ENCODE measurements at places on chromosomes 1 and 21.

GRCh38 chr21:44517175-44517899 is 22.7 kb downstream of the KRTAP10-1 start:
- DNase-seq, result no peak

GRCh38 chr1:201876148-201876818 is 12.4 kb upstream of the SHISA4 start:
- DNase-seq, result no peak

- no peak for DNase-seq
Measured at GRCh38 chr21:45747233-45747766, 103.8 kb downstream of the PCBP3 start.

DNA sequence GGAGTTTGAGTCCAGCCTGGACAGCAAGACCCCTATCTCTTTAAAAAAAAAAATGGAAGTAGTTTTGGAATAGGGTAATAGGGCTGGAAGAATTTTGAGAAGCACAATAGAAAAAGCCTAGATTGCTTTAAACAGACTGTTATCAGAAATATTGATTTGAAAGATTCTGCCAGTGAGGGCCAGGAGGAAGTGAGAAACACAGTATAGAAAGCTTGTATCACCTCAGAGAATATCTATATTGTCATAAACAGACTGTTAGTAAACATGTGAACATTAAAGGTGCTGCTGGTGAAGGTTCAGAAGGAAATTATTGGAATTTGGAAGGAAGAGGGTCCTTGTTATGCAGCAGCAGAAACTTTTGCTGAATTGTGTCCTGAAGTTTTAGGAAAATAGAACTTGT is 24.8 kb upstream of the PSEN2 start:
- no peak for DNase-seq

GRCh38 chr1:45660336-45660735 is 26.0 kb downstream of the GPBP1L1 start:
- DNase-seq, result no peak

- no peak for DNase-seq
Measured at GRCh38 chr1:230423261-230423660, 2.9 kb downstream of the PGBD5 start.

DNA sequence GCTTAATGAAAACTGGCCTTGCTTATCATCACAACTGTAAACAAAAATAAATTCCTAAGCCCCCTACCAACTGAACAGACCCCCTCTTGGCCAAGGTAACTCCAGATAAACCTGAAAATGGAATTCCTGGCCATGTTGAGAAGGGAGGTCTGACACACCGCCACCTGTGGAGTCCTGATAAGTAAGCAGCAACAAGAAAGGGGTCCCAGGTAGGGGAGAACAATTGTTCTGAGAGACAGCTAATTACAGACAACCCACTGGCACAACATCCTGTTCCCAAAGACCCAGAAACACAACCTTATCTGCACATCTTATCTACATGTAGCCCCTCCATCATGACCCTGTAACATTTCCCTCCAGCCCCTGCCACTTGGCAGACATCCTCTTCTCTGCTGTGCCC is 91.2 kb upstream of the TNR start:
- no peak for DNase-seq

DNA sequence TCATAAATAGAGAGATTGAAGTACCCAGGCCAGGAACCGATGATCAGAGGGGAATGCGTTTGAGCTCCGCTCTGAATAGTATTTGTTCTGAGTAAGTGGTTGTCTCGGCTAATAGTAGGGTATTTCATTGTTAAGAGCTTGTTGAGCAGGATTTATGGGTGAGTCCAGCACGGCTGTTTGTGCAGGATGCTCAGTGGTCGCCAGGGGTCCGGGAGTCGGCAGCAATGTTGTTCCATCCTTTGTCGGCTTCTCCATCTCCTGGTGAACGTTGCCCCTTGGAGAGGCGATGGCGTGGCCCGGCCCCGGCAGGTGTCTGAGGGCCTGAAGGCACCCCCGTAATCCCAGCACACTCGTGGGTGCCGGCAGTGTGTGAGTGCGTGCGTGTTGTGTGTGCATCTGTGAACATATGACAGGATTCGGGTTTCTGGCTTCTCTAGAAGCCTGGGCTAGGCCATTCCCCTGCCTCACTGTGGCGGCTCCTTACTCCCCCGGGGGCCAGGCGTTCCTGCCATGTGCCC is 160.8 kb upstream of the ARHGEF16 start:
- DNase-seq, result no peak

DNA sequence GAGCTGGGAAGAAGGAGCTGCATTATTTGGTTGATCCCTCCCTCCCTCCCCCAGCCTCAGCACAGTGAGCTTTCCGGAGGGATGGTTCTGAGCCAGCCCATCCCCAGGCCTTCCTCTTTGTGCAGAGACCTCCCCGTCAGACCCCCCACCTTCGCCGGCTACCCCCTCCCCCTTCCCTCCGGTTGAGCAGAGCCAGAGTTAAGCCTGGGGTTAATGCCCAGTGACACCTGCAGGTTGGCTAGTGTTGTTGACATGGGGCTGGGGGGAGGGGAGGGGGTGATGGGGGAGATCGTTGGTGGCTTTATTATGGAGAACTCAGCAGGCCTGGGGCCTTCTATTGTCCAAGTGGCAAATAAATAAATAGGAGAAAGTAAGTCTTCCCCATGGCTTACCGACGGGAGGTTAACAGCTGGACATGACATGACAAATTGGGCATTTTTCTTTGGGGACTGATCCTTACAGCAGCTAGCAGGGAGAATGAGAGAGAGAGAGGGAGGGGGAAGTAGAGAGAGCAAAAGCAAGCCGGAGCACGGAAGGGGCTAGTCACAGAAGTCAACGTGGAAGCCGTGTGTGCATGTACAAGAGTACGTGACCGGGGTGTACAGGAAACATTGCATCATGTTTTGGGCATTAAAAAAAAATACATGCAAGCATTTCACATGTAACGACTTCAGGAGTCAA is 131.1 kb downstream of the TMEM53 start:
- DNase-seq, result no peak

- no peak for DNase-seq
Measured at GRCh38 chr1:78607334-78607927, 12.8 kb upstream of the IFI44L start.

DNA sequence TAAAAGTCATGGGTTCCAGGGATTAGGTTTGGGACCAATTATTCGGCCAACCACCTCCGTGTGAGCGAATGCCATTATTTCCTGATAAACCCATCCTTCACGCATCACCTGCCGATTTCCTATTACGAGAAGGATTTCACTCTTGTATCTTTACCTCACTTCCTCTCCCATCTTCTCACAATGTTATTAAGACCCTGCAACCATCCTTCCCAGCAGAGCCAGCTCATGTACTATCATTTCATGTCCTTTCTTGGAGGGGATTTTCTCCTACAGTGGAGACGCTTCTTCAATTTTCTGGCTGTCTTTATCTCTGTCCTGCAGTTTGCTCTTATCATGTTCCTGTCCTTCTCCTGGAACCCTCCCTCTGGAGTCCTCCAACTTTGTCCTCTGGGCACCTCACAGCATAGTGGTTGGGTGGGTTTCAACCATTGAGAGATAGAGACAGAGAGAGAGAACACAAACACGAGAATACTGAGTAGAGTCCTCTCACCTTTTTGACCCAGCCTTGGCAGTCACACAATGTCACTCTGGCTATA is 192.2 kb downstream of the DYRK1A start:
- no peak for DNase-seq

DNA sequence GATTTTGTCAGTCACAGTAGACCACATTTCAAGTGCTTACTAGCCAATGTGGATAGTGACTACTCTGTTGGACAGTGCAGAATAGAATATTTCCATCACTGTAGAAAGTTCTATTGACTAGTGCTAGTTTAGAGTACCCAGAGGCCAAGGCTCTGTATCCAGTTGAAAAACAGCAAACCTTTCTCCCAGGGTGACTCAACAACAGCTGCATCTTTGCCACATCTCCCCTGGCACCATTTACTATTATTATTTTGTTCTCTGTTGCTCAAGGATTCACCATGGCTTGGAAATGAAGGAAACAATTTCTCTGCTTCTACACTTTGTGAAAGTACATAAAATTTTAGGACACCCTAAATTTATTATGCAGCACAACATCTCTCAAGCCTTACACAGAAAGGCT is 85.3 kb upstream of the WDR26 start:
- DNase-seq, result no peak

GRCh38 chr1:223437151-223437550 is 43.9 kb downstream of the CCDC185 start:
- DNase-seq, result no peak

DNA sequence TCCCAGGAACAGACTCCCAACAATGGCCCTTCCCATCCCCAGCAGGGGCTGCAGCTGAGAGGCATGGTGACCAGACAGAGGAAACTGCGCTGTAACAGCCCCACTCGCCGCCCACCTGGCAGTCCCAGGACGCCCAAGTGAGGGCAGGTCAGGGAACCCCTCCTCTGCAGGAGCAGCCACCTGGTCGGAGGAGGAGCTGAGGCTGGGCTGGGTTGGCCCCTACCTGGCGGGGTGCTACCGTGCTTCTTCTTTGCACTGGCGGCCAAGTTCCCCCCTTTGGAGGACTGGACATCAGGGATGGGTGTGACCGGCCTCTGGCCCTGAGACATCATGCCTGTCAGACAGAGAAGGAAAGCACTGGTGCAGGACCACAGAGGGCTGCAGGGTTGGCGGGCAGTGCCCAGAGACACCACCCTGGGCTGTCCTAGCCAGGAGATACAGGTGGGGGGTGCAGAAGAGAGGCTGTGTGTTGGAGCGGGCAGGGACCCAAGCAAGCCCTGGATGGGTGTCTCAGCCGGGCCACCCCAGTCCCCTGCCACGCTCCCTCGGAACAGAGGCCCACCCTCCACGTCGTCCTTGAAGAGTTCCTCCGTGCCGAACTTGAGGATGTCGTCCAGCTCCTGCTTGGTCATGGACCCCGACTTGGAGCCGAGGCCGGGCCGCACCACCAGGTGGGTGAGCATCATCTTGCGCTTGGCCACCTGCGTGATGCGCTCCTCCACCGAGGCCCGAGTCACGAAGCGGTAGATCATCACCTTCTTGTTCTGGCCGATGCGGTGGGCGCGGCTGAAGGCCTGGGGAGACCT is 51.6 kb downstream of the CHD5 start:
- no peak for DNase-seq

DNA sequence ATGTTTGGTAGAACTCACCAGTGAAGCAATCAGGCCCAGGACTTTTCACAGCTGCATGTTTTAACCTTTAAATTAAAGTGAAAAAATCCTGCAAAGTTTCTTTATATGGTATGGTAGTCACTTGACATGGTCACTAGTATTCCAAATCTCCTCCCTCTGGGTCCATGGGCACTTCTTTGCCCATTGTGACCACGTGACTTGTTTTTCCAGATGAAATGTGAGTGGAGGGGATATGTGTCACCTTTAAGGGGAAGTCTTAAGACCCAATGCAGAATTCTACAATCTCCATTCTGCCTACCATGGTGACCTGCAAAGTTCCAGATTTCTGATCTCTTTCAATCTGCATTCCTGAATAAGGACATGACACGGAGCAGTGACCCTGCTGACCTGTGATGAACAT is 152.8 kb downstream of the C1orf21 start:
- no peak for DNase-seq

- DNase-seq, result no peak
Measured at GRCh38 chr1:191882870-191883269, 275.4 kb upstream of the RGS18 start.

DNA sequence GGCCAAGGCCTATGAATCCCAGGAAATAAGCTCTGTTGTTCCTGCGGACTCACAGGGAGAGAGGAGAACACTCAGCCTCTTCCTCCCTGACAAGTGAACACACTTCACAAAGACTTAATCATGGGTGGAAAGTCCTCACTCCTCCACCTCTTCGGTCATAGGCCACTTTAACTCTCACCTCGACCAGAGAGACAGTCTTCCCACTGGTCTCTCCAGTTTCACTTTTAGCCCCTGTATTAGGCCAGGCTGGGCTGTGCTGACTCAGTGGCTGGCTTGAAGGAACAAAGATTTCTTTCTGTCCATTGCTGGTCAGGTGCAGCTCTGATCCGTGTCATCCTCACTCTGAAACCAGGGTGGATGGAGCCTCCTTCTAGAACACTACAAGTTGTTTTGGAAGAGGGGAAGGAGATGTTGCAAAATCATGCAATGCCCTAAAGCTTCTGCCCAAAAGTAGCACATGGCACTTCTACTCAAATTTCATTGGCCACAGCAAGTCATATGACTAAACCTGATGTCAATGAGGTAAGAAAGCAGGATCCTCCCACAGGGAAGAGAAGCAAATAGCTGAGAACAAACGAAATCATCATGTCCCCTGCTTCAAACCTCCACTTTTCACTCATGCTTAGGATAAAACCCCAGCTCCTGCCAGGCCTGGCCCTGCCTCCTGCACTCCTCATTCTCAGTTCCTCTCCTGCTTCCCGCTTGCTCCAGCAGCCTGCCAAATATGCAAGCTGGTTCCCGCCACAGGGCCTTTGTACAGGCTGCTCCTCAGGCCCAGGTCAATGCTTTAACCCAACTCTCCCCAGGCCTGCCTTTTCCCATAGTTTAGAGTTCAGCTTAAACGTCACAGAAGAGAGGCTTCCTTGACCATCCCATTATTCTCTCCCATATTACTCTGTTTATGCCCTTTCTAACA is 150.5 kb upstream of the RUNX3 start:
- DNase-seq, result no peak

DNA sequence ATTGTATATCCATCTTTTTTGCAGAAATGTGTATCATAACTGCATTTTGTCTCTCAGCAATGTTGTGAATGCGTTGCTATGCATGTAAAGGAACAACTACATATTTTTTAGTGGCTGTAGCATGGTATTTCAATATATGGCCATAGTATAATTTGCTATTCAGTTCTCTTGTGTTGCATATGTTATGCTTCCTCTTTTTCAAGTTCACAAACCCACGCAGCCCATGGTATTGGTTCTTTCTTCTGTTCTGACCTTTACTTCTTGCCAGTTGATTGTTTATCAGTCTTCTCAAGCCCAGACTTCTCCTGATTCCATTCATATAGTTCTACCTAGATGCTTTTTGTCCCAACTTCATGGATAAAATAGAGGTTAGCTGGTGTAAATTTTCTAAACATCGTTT is 6.1 kb downstream of the SLC22A15 start:
- no peak for DNase-seq

DNA sequence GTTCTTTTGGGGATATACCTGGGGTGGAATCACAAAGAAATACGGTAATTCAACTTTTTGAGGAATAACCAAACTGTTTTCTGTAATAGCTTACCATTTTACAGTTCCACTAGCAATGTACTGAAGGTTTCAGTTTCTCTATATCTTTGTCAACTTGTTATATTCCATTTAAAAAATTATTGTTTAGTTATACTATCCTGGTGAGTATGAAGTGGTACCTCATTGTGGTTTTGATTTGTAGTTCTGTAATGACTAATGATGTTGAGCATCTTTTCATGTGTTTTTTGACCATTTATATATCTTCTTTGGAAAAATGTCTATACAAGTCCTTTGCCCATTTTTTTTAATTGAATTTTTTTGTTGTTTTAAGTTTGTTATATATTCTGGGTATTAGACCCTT is 39.4 kb downstream of the MAST2 start:
- DNase-seq, result no peak

- DNase-seq, result peak; percentile 11
Measured at GRCh38 chr1:21534674-21535378, 25.6 kb downstream of the ALPL start.

- no peak for DNase-seq
Measured at GRCh38 chr1:50923564-50923963, 36.5 kb downstream of the FAF1 start.
